ENCODE measurements at places on chromosomes 5 and 9.

DNA sequence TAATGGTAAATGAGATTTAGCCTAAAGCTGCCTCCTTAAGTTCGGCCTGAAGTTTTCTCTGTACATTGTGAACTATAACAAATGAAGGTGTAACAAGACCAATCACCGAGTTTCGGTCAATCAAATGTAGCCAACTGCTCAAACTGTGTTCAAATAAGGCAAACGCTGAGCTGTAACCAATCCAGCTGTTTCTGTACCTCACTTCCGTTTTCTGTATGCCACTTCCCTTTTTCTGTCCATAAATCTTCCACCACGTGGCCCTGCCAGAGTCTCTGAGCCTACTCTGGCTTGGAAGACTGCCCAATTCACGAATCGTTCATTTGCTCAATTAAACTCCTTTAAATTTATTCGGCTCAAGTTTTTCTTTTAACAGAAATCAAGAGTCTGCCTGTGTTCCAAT lies 193.5 kb upstream of the KLF9 start:
- DNase-seq, result no peak

GRCh38 chr9:80175286-80176150 lies 603.8 kb downstream of the TLE4 start:
- DNase-seq, result no peak

- DNase-seq, result no peak
These were observed 80.3 kb downstream of the CDH6 start for GRCh38 chr5:31273631-31274378.

DNA sequence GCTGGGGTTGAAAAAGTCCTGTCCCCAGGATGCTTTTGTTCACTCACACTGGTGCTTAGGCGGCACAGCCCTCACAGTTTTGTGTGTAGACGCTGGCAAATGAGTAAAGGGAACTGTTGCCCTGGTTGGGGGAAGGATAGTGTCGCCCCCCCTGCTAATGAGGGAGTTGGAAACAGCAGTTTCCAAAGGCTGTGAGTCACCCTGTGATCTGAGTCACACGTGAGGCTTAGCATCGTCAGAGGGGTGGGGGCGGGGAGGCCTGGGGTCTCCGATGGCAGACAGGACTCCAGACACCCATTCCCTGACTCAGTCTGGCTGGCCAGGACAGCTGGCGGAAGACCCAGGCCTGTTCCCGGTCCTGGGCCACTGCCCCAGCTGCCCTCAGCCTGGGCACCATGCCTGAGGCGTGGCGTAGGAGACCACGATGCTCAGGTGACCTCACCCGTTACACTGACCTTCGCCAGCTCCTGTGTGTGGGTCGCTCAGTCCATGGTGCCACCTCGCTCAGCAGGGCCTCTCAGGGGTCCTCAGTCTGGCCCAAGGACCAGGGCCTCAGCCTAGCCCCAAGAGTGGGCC lies 2.9 kb downstream of the DNAJB5 start:
- DNase-seq, result peak; percentile 72

DNA sequence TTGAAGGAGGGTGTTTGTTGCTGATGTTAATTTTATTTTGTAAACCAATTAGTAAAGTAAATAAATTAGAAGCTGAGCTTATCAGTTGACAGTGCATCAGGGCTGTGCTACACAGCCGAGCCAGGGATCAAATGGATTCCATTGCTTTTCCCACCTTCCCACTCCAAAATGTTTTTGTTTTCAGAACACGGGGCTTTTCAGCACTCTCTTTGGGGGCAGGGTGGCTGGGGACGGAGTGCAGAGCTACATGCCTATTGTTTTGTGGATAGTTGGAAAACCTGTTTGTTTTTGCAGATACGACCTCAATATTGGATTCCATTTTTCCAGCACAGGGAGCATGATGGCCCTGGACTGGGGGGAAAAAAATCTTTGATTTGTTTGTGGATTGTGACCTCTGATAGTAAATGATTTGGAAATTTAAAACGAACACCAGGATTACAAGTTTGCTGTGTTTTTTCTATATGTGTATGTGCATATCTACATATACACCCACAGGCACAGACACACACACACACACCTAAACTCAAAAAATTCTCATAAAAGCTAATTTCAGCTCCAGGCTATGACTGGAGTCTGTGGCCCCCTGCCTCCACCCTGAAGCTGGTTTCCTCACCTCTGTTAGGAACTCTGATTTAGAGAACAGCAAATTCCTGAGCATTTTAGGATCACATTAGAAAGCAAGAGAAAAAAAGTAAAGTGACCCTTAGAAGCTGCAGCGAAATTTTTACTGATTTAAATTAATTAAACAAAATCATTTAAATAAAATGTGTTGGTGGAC lies 371.7 kb upstream of the IRX2 start:
- no peak for DNase-seq

GRCh38 chr5:53403291-53403690 lies 77.1 kb upstream of the FST start:
- DNase-seq, result no peak

GRCh38 chr9:86751207-86751606 lies 196.1 kb downstream of the GAS1 start:
- DNase-seq, result no peak

DNA sequence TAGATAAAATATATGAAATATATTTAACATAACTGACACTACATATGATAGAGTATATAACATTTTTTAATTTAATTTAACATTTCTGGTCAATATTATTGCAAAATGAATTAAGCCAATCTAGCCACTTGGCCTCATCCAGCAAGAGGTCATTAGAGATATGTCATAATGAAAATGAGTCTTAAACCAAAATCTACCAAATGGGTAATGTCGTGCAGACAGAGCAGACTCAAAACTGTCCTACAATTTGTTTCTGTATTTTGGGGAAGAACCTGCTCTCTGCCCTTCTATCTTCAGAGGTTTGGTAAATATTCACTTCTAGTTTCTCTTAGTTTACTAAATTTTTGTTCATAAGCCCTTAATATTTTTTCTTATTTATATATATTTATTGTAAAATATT lies 61.4 kb downstream of the ARHGEF28 start:
- no peak for DNase-seq

DNA sequence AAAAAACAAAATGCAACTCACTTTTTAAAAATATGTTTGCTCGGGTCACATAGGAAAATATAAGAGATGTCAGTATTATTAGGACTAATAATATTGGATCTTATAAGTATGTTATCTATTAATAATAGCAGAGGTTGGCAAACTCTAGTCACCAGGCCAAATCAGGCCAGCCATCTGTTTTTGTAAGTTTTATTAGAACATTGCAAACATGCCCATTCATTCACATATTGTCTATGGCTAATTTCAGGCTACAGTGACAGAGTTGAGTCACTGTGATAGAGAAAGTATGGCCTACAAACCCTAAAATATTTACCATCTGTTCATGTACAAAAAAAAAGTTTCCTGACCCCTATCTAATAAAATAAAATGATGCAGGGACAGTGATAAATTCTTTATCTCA lies 97.7 kb upstream of the CDH6 start:
- no peak for DNase-seq

DNA sequence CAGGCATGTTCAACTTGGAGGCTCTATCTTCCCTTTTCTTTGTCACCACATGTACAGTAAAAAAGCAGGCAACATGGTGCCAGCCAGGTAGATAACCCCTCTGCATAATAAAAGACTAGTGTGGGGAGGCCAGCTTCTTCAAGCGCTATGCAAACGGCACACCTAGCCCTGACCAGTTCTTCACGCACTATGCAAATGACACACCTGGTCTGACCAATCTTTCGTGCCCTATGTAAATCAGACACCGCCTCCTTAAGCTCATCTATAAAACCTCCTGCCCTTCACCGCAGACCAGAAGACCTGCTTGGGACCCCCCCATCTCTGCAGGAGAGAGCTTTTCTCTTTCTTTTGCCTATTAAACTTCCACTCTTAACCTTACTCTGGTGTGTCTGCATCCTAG lies 28.1 kb upstream of the UGCG start:
- no peak for DNase-seq

GRCh38 chr5:17802256-17802655 lies 168.0 kb downstream of the TAF11L14 start:
- DNase-seq, result no peak

DNA sequence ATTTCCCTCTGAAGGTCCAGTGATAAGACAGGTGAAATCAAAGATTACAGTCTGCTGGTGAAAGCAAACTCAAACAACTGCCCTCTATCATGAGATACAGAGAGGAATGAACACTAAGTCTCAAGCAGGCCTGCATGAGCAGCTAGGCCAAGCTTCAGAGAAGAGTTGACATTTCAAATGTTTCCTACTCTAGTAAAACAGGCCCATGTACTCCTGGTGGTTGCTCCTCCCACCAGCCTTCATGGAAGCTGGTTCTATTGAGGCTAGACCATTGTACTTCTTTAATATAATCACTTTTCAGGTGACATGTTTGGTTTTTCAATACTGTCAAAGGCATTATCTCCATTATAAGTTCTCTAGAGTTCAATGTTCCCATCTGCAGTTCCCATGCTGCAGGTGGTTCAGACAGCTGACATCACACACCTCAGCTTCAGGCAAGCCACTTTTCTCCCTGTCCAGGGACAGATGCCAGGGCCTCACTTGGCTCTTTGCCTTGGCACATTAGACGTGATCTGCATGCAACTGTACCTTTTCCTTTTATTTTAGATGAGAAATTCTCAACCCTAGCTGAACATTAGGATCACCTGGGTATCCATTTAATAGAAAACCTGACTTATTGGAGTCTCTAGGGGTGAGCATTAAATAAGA lies 89.8 kb downstream of the PIK3R1 start:
- DNase-seq, result no peak

DNA sequence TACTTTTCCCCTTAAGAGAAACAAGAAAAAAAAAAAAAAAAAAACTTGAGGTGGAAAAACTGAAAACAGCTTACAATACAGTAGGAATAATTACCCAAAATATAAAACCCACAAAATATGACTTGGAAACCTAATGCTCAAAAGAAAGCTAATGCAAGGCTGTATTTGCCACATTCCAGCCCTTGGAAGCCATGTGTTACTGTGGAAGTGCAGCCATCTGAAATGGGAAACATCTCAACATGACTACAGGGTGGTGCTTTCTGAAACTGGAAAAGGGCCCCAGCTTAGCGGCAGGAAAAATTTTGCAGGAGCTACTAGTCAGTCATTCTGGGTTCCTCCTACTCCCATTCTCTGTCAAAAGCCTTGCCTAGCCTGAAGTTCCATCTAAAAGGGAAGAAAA lies 20.4 kb downstream of the CDK5RAP2 start:
- no peak for DNase-seq

DNA sequence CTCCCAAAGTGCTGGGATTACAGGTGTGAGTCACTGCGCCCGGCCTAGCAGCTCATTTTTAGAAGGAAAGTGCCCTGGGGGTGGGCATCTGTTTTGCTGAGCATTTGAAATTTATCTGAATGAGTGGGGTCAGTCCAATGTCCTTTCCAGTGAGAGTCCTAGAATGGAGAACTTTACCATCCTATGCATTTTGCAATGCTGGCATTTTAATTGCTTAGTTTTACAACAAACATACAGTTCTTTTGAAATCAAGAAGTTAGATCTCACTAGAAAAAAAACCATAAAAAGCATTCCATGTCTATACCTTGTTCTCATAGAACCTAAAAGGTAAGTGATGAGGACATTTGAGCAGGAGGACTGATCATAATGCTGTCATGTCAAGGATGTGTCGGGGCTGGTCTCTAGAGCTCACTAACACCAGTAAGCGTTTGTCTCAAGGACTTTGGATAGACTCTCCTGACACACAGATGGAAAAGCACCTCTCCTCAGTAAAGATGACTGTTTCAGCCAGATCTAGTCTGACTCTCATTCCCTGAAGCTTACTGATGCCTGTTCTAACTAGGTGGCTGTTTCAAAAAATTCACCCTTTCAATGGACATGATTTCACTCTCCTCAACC lies 83.9 kb downstream of the DCP2 start:
- DNase-seq, result no peak

GRCh38 chr5:111606194-111606593 lies 93.9 kb upstream of the STARD4 start:
- DNase-seq, result no peak

GRCh38 chr5:6202149-6202967 lies 176.0 kb downstream of the MED10 start:
- DNase-seq, result no peak

- DNase-seq, result no peak
These were observed 138.6 kb upstream of the RASA1 start for GRCh38 chr5:87129046-87129445.

DNA sequence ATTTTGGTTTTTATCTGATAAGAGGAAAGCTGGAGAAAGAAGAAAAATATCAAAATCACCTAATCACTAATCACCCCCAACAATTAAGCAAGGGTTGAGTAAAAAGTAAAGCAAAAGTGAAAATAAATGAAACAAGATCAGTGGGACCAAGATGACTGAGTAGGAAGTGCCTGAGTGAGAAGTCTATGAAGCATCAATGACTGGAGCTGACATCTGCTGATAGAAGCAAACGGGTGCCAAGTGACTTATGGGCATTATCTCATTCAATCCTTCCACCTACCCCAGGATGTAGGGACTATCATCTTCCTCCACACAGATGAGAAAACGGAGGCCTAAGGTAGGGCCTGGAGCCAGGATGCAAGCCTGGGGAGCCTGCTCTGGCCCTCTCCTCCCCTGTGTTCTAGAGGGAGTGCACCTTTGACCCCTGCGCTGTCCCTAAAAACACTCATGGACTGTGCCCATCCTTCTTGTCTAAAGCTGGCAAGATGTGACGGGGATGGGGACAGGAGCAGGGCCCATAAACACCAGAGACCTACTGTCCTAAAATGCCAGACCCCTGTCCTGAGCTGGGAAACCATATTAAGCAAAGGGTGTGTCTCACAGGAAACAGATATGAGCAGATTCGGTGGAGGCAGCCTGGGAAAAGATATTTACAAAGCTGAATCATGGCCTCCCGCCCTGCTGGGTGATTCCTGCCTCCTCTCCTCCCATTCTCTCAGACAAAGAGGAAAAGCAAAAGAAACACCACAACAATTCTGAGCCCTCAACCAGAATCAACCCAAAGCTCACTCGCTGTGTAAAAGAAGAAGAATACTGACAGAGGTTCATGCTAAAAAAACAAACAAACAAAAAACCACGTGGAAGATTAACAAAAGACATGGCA lies 116.0 kb downstream of the AUH start:
- DNase-seq, result peak; percentile 24

DNA sequence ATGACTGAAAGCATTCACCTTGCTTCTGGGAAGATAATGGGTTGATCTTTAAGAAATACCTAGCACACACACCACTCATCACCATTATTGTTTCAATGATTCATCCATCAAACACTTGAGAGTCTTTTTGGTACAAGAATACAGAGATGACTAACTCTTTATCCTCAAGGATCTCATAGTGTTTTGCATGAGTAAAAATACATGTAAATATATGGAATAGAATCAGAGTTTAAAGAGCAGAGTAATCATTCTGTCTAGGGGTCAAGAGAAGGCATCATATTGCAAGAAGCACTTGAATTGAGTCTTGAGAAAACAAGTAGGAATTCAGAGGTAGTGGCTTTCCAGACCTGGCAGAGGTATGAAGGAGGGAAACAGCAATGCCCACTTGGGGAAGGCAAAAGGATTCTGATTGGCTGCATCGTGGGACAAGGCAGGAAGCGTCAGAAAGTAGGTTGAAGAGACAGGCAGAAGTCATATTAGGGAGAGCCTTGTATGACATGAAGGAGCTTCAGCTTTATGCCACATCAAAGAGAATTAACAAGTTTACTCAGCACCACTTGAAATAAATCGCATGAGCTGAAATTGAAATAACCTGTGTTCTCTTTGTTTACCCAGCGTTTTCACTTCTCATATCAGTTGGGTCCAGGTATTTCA lies 542.5 kb downstream of the TLE1 start:
- no peak for DNase-seq
